ENCODE measurements at places on chromosomes 3 and 15.
A peak's percentile ranks its signal among the peaks of the same experiment; 100 is the strongest.

GRCh38 chr3:133933097-133934024 lies 37.7 kb upstream of the RAB6B start:
- DNase-seq: no peak

DNA sequence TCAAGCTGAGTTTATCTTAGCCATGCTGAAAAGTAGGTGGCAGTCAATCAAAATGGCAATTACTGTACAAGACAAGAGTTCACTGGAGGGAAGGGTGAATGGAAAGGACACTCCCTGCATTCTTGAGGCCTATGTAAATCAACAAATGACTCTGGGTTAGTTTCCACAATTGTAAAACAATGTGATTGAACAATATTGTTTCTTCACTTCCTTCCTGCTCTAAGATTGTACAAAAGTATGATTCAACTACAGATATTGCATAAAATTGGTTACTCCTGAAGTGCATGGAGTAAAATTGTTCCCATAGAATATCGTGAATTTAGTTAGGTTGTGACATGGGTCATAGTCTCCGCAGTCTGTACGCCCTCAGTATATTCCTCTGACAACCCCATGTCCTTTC lies 277.6 kb downstream of the LPP start:
- DNase-seq: peak; percentile 93

DNA sequence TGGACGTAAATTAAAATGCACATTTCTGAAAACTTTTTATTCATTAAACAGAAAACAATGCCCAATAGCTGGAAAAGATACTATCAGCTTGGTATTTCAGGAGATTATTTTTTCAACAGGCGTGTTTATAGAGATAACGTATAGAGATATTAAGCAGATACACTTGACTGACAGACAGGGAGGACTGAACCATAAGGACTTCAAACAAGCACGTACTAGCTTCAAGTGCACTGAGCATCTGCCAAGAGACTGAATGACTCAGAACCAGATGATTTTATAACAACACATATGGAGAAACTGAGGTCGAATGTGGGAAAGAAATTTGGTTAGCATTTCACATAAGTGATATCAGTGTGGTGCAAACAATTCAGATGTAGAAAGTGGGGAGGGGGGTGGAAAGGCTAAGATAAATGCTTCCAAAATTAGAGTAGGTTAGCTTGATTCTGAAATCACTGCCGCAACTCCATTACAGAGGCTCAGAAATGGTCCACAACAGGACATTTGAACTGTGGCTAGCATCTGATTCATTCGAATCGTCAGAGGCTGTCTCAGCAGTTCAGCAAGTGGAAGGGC lies 103.5 kb downstream of the SEMA6D start:
- peak; percentile 83 for DNase-seq

DNA sequence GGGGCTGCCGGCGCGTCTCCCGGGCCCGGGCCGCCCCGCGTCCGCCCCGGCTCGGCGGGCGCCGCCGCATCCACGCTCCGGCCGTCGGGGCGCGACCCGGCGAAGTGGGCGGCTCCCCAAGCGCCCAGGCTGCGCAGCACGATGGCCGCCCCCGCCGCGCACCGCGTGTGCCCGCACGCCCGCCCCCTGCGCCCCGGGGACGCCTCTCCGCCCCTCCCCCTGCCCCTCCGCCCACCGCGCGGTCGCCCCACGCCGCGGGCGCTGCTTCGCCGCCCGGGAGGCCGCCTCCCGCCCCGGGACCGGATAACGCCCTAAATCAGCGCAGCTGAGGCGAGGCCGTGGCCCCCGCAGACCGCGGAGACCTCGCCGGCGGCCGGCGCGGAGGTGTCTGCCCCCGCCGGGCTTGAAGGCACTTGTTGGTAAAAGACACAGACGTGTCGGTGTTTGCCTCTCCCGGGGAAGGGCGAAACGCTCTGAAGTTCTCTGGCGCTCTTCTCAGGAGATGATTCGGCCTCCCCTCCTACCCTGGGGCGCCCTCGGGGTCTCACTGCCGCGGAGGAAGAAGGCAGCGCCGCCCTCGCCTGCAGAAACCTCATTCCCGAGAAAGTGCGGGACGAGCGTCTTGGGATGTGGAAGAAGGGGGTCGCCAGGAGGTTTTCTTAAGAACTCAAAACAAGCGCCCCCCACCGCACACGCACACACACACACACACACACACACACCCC lies at the start of gene BNC1:
BNC1 (minus strand) TSS at position 106 of the 725 bp plus-strand sequence; CDS start at position 70, 36 bp downstream.
- DNase-seq: peak; percentile 31

GRCh38 chr3:187498211-187498724 lies 130.1 kb downstream of the RTP4 start:
- DNase-seq: no peak

DNA sequence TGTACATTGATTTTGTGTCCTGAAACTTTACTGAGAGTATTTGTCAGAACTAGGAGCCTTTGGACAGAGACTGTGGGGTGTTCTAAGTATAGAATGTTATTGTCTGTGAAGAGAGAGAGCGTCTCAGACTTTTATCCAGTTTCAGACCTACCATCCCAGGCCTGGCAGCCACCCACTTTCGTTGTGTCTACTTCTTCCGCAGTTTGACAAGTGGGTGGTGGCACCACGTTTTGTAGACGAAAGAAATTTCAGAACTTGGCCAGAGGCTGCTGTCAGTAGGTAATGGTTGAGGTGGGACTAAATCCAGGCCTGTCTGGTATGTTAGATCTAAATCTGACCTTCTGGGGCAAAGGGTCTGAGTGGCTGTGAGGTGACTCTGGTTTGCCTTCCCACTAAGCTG lies 13.4 kb upstream of the TRAK1 start:
- DNase-seq: no peak

DNA sequence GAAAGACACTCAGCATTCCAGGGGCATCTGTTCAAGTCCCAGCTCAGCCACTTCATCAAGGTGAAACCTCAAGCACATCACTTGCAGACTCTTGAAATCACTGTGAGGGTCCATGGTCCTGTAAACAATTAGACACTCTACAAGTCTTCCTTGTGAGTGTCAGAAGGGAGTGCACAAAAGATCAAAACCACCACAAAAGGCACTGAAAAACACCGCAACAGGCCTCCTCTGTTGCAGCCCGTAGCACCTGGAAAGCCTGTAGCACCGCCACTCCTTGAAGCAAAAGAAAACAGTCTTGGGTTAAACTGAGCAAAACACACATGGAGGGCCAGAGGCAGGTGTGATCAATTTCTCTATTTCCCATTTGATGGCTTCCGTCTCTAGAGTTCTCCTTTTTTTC lies 63.8 kb upstream of the SNRK start:
- DNase-seq: no peak

- no peak for DNase-seq
These were observed 122.8 kb upstream of the CGNL1 start for GRCh38 chr15:57253500-57253899.

- no peak for DNase-seq
These were observed 149.7 kb downstream of the THRB start for GRCh38 chr3:24344784-24345439.

DNA sequence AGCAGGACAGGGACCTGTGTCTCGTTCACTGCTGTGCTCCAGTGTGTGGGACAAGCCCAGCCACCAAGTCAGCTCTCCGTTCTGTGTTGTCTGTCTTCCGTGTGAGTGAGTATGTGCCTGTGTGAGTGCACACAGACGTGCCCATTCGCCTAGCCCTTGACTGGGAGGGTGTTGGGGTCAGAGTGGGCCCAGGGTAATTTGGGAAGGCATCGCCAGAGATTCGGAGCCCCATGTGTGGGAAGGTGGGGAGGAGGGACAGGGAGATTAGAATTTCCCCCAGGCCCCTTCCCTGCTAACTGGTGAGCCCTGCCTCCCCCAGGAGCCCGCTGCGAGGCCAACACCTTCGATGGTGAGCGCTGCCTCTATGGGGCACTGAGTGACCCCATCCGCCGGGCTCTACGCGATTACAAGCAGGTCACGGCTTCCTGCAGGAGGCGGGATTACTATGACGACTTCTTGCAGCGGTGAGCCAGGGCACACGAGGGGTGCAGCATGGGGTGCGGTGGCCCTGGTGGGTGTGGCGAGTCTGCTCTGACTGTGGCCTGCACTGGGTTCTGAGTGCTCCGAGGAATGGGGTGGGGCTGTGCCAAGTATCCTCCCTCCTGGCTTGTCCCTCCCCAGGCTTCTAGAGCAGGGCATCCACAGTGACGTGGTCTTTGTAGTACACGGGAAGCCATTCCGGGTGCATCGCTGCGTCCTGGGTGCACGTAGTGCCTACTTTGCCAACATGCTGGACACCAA lies 3.1 kb downstream of the ABTB1 start:
- no peak for DNase-seq

- DNase-seq: peak; percentile 59
These were observed 2.5 kb upstream of the PLCB2 start for GRCh38 chr15:40310001-40310959.

Data from fibroblast of pulmonary artery (primary cell).